NCI-H1417 (cell line): ENCODE measurements at places on chromosomes 2 and 18.

DNA sequence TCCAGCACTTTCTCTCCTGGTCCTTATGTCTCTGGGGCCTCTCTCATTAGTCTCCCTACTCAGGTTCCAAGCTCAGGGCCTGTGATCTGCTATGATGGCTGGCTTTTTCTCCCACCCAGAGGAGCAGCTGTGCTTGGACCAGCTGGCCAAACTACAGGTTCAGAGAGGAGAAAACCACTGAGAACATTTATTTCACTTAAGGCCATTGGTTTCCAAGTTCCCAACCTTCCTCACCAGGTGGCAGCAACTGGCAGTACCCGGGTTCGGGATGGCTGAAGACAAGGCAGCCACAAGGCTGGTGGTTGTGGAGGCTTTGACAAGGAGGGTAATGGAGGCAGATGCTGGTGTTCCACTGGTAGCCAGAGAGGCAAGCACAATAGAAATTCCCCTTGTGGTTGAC, 29.9 kb upstream of the SELENOI start:
- no peak for DNase-seq

GRCh38 chr18:26403491-26403890, 144.9 kb downstream of the KCTD1 start:
- no peak for DNase-seq

GRCh38 chr18:23284629-23285028, 149.3 kb downstream of the CABLES1 start:
- DNase-seq: no peak

GRCh38 chr2:223735659-223736244, 101.6 kb downstream of the AP1S3 start:
- DNase-seq: no peak

- DNase-seq: no peak
These were observed 91.0 kb downstream of the ADCYAP1 start for GRCh38 chr18:995629-996028.

DNA sequence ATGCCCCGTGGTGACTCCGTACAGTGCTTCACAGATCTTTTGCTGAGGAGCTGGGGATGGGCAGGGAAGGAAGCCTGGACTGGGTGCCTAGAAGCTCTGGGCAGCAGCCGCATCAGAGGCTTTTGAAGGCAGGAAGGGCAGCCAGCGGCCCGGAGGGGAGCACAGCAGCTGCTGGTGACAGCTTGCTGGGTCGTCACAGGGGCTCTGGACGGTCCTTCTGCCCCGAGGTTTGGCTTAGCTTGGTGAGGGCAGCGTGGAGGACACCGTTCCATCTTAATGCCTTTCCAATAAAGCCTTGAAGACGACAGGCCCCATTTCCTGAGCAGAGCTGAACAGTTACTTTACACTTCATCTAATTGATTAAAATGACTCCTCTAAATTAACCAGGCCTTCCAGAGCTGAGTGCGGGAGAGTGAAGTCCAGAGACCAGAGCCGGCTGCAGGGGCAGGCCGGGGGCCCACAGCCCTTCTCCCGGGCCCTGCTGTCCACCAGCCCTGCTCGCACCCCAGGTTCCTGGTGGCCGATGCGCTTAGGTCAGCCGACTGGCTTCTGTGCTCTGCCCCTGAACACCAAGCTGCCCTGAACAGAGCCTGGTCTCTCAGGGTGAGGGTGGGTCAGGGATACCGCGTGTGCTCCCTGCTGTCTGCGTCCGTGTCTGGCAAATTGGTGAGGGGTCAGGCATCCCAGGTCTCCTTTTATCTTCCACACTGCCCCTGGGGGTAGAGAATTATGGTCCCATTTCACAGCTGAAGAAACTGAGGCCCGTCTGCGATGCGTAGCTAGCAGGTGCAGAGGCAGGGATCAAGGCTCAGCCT, 43.5 kb downstream of the RRM2 start:
- DNase-seq: no peak

GRCh38 chr2:175597286-175597685, 404.8 kb downstream of the LNPK start:
- DNase-seq: no peak

DNA sequence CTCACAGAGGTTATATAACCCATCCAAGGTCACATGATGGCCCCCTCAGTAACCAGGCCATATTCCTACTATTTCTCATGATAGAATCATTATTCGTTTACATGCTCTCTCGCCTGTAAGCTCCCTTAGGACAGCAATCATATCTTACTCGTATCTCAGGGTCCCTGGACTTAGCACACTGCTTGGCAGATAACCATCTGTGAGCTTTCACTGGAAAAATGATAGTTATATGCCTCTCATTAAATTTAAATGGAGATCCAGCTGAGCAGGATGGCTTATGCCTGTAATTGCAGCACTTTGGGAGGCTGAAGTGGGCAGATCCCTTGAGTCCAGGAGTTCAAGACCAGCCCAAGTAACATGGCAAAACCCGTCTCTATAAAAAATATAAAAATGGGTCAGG, 21.9 kb downstream of the KIF3C start:
- no peak for DNase-seq

DNA sequence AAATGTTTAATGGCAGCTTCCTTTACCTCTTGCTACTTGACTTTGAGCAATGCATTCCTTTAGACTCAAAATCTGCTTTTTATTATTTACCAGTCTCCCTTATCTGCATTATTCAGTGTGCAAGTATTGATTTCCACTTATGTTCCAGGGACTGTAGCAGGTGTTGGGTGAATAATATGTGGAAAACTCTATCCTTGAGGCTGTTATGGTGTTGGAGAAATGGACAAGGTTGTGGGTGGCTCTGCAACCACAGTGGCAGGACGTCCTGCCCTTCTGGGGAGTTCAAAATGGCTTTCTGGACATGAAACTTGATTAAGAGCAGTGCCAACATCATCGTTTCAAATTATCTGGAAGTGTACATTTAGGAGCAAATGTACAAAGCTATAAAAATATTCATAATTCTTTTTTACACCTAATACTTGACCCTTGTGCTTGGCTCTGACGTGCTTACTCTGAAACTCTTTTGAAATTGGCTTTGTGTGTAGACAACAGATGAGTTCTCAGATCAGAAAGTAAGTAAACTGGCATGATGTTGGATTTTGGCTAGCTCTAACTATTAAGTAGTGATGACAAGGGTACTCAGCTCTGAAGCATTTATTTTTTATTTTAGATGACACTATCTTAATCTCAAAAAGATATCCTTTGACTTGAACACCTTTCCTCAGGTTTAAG, 766.2 kb downstream of the DPP10 start:
- DNase-seq: no peak

DNA sequence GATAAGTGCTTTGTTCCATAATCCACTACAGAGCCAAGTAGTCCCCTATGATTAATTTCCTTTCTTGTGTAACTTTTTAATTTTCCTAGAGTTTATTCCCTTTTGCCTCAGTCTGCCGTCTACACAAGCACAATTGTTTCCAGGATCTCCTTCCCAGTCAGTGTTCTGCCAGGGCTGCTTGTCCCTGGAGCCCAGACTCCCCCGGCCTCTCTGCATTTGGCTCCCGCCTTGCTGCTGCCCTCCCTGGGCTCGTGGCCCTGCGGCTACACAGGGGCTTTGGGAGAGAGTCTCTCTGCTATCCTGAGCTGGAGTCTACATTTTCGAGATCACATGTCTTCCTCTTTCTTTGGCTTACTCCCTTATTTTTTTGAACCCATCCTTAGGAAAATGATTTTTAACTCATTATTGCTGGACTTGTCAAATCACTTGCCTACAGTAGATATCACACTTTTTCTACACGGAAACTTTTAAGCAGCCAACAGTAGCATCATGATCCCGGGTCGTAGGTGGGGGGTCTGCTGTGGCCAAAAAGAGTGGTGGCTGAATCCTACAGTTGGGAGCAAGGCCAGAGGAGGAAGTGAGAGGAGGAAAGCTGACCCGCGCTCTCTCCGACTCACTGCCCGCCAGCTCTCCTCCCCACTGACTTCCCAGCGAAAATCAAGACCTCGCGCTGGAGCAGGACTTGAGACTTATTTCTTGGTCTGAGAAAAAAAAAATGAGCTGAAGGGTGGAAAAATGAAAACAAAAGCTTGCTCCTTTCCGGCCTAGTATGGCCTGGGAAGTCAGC, 9.4 kb downstream of the FBLN7 start:
- DNase-seq: no peak

DNA sequence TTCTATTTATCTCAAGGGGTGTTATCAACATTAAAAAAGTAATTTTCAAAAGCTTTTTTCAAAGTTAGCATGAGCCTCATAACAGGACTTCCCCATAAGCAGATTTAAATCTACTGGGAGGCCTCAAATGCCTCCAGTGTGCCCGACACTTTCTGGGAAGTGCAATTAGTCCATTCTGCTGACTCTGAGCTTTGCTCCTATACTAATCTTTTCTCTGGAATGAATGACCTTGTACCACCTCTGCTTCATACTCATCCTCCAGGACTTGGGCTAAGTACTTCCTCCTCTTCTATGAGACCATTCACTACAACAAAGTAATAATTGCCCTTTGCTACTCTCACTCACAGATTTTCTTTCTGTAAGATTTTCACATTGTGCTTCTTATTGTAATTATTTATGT, 111.1 kb downstream of the RIT2 start:
- DNase-seq: no peak
